ENCODE measurements at places on chromosomes 7 and 10.
A peak's percentile ranks its signal among the peaks of the same experiment; 100 is the strongest.

- DNase-seq: no peak
These were observed 153.7 kb downstream of the KLF6 start for GRCh38 chr10:3631291-3631690.

GRCh38 chr10:59057345-59057744 lies 119.1 kb upstream of the PHYHIPL start:
- DNase-seq: no peak

GRCh38 chr7:148772297-148773089 lies 73.8 kb downstream of the CUL1 start:
- no peak for DNase-seq

GRCh38 chr10:128777342-128777741 lies 651.1 kb upstream of the MKI67 start:
- no peak for DNase-seq

DNA sequence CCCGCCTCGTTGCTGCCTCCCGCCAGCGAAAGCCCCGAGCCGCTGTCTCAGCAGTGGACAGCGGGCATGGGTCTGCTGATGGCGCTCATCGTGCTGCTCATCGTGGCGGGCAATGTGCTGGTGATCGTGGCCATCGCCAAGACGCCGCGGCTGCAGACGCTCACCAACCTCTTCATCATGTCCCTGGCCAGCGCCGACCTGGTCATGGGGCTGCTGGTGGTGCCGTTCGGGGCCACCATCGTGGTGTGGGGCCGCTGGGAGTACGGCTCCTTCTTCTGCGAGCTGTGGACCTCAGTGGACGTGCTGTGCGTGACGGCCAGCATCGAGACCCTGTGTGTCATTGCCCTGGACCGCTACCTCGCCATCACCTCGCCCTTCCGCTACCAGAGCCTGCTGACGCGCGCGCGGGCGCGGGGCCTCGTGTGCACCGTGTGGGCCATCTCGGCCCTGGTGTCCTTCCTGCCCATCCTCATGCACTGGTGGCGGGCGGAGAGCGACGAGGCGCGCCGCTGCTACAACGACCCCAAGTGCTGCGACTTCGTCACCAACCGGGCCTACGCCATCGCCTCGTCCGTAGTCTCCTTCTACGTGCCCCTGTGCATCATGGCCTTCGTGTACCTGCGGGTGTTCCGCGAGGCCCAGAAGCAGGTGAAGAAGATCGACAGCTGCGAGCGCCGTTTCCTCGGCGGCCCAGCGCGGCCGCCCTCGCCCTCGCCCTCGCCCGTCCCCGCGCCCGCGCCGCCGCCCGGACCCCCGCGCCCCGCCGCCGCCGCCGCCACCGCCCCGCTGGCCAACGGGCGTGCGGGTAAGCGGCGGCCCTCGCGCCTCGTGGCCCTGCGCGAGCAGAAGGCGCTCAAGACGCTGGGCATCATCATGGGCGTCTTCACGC lies 825 bp downstream of the ADRB1 start:
- DNase-seq: no peak

DNA sequence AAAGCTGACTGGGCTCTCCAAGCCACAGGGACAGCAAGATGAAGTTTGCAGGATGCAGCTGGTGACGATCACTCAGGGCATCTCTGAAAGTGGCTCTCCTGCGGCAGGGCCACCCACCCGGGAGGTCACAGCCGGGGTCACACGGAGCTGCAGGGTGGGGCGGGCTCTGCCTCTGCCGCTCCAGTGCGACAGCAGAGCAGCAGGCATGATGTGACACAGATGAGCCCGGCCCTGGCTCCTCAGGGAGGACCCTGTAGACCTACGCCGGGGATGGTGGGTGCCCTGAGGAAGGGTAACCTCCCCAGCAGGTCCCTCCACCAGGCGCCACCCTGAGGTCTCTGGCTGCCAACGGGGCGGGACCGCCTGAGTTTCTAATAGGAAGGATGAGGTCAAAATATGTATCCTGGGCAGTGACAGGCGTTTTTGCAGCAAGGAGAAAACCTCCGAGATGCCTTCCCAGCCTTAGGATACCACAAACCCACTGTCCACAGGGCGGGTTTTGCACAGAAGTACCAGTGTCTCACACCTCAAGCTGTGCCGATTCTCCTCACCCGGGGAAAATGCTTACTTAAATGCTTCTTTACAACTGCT lies 114.8 kb upstream of the DIP2C start:
- no peak for DNase-seq

DNA sequence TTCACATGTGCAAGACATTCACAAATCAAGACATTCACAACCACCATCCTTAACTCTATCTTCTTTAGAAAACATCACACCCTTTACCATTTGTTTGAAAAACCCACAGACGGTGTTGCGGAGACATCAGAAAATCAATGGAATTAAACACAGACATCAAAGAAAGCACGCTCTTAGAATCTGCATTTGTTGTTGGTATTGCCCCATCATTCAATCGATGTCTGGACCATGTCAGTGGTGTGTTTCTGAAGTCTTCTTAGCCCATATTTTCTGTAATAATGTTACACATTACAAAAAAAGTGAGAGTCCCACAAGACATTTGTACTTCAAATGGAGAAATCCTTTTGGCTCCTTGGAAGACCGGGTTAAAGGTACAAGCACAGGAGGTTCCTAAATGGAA lies 173.9 kb upstream of the AOAH start:
- no peak for DNase-seq

GRCh38 chr10:964321-964987 lies 23.8 kb upstream of the GTPBP4 start:
- no peak for DNase-seq

DNA sequence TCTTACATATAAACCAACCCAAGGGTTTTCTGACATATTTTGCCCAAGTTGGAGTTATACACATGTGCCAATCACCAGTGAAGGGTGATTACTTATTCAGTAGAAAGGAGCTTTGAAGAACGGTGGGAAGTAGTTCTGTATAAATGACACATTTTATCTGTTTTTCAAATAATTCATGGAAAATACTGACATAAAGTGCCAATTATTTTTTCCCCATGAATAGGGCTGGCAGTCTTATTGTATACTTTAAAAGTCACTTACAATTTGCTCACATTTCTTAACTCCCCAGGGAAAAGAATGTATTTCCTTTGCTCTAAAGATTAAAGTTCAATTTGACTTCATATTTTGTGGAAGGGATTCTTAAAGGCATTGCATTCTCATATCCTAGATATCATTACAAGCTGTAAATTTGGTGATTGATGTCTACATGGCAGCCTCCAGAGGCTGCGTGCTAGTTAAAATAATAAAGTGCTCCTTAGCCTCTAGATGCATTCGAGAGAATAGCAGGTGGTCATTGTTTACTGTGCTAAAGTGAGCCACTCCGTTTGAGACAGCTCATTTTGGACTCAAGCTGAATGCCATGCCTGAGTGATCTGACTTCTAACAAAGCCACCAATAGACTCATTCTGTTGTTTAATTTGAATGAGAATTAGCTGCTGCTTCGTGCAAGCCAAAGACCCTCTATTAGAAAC lies 148.8 kb upstream of the NRP1 start:
- DNase-seq: no peak

DNA sequence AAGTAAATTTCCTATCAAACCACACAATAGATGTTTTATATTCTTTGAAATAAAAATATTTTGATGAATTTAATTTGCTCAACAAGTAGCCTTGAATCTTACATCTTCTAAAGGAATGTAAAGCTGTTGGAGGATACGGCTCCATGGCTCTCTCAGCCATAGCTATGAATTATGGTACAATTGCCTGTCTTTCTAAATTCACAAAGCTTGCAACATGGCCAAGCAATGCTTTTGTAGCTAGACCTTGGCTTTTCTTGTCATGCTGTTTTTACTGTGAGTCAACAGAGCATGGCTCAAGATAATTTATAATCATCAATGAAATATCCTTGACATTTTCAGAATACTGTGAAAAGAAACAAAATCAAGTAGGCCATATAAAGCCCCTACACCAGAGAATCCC lies 286.7 kb downstream of the CACNA2D1 start:
- no peak for DNase-seq

DNA sequence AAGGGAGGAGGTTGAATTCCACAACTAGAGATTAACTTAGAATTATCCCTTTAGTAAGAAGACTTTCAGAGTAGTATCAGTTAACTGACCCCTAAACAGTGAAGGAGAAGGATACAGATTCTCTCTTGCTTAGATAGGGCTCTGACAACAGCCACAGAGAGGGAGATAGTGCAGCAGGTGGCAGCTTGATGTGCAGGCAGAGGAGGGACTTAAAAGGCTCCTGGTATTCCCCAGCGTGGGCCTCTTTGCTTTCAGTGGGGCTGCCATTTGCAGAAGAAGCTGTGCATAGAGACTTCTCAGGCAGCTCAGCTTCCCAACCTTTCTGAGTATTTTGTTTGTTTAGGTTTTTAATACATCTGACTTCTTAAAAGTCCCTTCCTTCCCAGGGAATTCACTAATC lies 16.0 kb downstream of the FZD1 start:
- DNase-seq: no peak

- DNase-seq: no peak
These were observed 17.3 kb downstream of the NRAP start for GRCh38 chr10:113646336-113647201.

- no peak for DNase-seq
These were observed 103.9 kb downstream of the WDFY4 start for GRCh38 chr10:48788554-48788953.

DNA sequence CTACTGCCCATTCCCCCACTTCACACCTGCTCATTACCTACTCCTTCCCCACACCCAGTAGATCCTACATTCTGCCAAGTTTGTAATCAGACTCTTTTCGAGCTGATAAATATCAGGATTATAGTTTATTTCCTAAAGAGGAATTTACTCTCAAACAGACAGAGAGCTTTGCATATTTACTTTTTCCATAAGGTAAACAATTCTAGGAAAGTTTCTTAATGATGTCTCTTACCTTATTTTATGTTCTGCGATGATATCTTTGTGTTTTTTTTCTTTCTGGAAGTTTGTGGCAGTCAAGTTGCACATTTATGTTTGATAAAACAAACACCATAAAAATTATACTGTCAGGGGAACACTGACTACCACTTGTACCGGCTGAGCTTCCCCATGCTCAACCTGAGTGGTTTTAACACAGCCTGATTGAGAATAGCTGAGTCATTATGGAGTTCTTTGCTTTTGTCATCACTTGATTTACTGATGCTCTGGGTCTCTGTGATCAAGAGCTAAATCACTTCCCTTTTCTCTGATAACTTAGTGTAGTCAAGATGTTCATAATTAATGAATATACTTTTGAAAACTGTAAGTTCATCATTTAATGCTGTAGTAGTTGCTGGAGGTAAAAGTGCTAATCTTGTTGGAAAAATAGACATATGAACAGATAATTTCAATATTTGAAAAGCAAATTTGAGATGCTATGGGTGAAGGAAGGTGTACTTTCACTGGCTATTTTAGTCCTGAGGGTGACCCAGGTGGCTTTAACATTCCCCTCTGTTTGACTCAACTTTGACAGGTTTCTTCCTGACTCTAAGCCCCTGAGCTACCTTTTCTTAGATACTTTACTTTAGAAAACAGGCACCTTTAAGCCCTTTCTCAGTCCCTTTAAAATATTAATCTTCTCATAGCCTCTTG lies 1034.5 kb upstream of the LRRTM3 start:
- DNase-seq: no peak

DNA sequence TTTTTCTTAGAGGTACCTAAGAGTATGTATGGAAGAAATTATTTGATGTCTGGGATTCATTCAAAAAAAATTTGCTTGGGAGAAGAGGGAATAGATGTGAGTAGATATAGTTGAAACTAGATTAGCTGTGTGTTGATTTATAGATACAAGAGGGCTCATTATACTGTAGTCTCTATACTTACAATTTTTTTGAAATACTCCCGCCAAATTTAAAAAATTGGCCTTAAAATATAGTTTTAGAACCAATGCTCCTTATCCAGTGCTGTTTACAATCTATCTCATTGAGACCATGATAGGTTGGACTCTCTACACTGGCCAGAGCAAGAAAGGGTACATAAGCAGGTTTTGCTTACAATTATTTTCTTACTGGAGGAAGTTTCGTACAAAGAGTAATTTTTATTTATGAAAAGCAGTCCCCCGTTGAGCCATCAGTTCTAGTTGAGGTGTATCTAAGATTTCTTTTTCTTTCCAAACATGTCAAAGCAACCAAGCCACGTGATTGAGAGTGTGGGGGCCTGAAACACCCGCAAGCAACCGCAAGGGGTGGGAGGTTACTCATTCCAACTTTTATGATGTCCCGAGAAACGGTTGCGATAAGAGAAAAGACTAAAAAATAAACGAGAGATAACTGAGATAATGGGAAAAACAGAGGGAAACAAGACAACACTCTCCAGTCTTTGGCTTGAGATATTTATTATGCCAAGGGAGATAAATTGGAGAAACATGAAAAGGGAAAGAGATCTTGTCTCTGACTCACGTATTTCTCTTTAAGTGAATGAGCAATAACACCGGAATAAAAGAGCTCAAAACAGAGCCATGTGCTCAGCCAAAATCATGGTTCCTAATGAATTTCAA lies 729.2 kb downstream of the LRMDA start:
- no peak for DNase-seq

GRCh38 chr10:126585249-126586017 lies 85.1 kb downstream of the C10orf90 start:
- DNase-seq: no peak

- peak; percentile 26 for DNase-seq
These were observed 225.0 kb downstream of the CELF2 start for GRCh38 chr10:11242443-11243387.

GRCh38 chr10:19302117-19302516 lies 253.5 kb downstream of the MALRD1 start:
- DNase-seq: no peak

GRCh38 chr10:78976825-78977755 lies 91.7 kb upstream of the ZMIZ1 start:
- no peak for DNase-seq

DNA sequence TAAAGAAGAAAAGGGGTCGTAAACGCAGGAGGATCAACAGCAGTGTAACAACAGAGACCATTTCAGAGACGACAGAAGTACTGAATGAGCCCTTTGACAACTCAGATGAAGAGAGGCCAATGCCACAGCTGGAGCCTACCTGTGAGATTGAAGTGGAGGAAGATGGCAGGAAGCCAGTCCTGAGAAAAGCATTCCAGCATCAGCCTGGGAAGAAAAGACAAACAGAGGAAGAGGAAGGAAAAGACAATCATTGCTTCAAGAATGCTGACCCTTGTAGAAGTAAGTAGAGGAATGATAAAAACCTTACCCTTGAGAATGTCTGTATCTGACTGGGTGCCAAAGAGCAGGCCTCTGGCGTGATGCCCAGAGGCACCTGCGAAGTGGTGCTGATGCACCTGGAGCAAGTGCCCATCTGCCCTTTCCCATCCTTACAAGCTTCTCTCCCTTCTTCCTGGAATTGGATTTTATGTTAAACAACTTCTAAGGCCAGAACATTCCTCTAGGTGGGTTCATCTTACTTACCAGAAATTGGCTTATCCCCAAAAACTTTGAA lies 86.4 kb upstream of the SAMD8 start:
- DNase-seq: no peak

DNA sequence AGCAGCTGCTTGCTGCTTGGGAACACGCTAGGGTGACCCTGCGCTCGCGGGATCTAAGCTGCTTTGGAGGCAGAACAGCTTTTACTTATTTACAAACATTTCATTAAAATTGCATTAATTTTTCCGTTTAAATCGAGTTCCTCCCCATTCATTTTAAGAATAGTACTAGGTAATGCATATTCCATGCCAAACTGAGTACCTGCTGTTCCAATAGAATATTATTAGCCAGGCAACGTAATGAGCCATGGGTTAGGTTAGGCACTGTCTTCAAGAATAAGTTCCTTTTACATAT lies 860 bp downstream of the EXOC6 start:
- no peak for DNase-seq

All from thymus (tissue), 14 donors.